AG08396 (cell line): ENCODE measurements at places on chromosomes 5 and 9.

- peak; percentile 62 for DNase-seq
These were observed 476.6 kb upstream of the WWC1 start for GRCh38 chr5:167814828-167815227.

GRCh38 chr5:107676702-107677101 is 6.0 kb upstream of the EFNA5 start:
- DNase-seq = no peak

- DNase-seq = no peak
These were observed 3.2 kb upstream of the SMIM32 start for GRCh38 chr5:136195971-136196820.

- no peak for DNase-seq
These were observed 27.0 kb downstream of the ABITRAM start for GRCh38 chr9:108961151-108961550.
